Smooth muscle cell of the brain vasculature (primary cell): ENCODE measurements at places on chromosomes 6 and 20.

GRCh38 chr6:46288835-46289234 lies 118.1 kb upstream of the ENPP5 start:
- no peak for DNase-seq

GRCh38 chr6:94269256-94269655 lies 849.9 kb upstream of the EPHA7 start:
- no peak for DNase-seq

- DNase-seq = no peak
Observed at GRCh38 chr6:108528878-108529277, 31.8 kb upstream of the FOXO3 start.

- no peak for DNase-seq
Observed at GRCh38 chr6:40734607-40735006, 147.4 kb upstream of the LRFN2 start.

DNA sequence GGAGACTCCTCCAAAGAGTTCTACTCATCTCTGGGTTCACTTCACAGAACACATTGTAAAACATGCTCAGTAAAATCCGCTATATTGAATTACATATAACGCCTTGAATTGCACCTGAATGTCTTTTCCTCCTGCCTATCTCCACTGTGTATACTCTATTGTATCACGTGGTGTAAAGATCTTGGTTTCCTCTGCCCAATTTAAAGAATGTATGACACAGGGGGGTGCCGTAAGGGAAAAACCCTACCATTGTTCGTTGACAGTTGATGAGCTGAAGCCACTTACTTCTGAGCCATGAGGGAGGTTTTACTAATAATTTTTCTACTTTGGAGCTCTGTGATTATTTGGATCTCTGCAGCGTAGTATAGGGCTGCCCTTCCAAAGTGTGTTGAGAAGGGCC lies 6.0 kb downstream of the ASF1A start:
- DNase-seq = no peak

GRCh38 chr6:69601132-69601531 lies 195.7 kb downstream of the LMBRD1 start:
- DNase-seq = no peak

GRCh38 chr20:45344168-45344860 lies 3.9 kb downstream of the SDC4 start:
- DNase-seq = no peak

GRCh38 chr6:33799454-33800113 lies 4.2 kb downstream of the MLN start:
- no peak for DNase-seq

GRCh38 chr6:150191809-150192208 lies 49.0 kb downstream of the PPP1R14C start:
- DNase-seq = no peak

- DNase-seq = no peak
Observed at GRCh38 chr6:57072108-57072507, 17.9 kb upstream of the ZNF451 start.

DNA sequence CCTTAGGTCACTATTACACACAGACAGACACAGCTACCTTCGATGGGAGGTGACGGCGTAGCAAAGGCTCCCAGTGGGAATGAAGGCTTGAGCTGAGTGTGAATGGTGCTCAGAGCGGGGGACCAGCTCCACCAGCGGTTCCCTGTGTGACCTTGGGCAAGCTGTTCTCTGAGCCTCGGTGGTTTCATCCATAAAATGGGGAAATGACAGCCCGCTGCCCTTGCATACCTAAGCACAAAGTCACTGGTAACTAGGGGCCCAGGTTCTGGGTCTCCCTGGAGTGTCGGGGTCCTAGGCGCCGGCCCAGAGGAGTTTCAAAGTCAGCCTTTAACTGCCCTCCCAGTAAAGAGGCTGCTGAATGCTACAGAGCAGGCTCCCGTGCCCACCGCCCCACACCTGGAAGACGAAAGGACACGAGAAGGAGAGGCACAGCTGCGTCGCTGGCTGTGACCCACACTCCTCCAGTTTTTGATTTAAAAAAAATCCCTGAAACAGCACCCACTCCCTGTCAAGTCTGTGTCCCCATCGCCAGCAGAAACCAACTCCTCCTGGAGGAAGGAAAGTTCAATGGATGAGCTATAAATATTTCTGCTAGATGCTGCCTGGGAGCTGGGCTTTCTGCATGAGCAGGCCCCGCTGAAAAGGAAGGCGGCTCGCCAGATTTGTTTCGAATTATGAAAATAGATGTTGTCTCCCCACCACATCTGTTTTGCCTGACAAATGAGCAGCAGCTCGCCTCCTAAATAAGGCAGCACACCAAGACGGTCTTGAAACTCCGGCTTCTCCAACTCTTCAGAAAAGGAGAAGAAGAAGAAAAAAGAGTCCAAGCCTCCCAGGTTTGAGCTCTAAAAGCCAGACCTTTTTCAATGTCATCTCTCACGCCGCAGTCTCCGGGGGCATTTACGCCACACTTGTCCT lies 27.4 kb downstream of the PMEPA1 start:
- DNase-seq = no peak

GRCh38 chr20:13447385-13448180 lies 191.1 kb downstream of the TASP1 start:
- no peak for DNase-seq

DNA sequence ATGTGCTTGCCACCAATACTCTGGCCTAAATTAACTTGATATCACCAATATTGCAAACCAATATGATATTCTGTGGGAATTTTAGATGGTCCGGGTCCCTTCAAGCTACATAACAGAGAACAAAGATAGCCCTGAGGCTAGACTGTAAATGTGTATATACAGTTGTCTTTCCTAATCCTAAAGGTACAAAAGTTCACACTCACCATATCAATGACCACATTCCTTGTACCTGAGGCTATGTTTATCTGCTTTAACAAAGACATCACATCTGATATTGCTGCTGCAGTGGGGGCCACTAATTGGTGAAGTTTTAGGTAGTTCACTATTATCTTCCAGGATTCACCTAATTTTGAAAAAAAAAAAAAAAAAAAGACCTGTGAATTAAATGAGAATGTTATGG lies 38.6 kb upstream of the VGLL2 start:
- no peak for DNase-seq

- DNase-seq = no peak
Observed at GRCh38 chr6:30883685-30884520, at the start of gene DDR1. DDR1 (plus strand) TSS chr6:30884519; CDS start chr6:30888730, 4,211 bp downstream.

GRCh38 chr6:9417400-9417799 lies 982.1 kb upstream of the SLC35B3 start:
- no peak for DNase-seq

DNA sequence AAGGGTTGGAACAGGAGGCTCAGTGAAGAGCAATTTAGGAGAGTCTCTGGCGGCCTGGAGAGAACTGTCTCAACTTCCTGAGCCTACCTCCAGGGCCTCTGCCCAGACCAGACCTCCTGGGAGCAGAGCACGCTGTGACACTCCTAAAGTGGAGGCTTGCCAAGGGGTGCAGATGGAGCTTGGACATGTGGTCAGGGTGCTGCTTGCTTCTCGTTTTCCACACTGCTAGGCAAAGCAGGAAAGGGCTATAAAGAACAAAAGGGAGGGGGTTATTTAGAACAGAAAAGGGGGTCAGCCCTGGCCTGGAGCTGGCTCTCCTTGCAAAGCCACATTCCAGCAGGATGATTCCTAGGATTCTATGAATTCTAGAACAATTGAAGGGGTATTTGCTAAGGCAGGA lies 145.7 kb upstream of the GGTLC1 start:
- DNase-seq = no peak

DNA sequence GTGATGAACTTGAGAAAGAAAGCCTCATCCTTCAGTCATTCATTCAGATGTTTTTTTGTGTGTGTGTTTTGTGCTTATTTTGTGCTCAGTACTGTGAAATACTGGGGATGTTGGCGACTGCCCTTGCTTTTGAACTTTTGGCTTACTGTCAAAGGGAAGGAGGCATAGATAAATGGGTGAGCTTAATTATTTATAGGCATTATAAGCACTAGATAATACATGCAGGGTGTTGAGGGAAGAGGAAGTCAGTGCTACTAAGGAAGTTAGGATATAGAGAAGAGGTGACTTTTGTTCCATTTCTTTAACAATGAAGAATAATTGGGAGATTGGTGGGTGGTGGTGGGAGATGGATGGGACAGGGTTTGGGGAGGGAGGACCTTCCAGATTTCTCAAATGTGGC lies 23.6 kb downstream of the XRN2 start:
- DNase-seq = no peak

DNA sequence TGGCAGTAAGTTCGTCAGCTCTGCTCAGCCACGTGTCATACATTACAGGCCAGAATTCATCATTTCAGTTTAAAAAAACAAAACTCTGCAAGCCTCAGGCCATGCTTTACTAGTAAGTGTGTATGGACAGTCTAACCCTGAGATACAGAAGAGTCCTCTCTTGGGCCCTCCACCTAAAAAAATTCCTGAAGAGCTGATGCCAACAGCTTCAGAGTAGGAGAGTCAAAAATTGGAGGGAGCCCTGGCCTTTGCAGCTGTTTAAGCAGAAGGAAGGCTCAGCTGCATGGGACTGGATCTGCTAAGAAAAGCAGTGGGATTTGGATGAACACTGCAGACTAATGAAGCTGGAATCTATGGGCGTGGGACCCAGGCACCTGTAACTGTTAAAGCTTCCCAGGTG lies 47.2 kb upstream of the FAM8A1 start:
- DNase-seq = no peak

- DNase-seq = no peak
Observed at GRCh38 chr20:48040491-48040890, 255.2 kb upstream of the SULF2 start.

GRCh38 chr6:139748353-139749146 lies 374.1 kb upstream of the CITED2 start:
- DNase-seq = no peak

DNA sequence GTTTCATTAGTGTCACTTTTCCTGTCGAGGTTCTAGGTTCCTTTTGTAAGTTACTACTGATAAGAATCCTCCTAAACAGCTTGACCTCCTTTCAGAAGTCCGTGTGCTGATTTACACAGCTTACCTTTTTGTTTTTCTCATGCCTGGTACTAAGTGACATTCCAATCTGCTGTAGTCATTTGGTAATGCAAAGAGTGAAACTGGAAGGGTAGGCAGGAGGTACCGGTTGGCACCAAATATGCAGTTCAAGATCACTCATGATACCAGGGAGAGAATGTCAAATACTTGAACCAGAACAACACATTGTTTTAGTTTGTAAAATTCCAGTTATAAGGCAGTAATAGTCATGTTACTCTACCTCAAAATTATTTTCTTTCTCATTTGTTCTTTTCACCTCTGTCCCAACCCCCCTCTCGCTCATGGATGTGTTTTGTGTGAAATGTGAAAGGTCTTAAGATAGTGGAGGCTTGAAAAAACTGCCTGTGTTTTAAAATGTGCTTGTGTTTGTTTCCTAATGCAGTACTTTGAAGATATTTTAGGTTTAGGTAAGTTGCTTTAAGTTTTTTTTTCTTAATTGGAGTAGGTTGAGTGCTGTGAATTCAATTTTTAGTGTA lies 23.2 kb downstream of the AFDN start:
- DNase-seq = no peak

DNA sequence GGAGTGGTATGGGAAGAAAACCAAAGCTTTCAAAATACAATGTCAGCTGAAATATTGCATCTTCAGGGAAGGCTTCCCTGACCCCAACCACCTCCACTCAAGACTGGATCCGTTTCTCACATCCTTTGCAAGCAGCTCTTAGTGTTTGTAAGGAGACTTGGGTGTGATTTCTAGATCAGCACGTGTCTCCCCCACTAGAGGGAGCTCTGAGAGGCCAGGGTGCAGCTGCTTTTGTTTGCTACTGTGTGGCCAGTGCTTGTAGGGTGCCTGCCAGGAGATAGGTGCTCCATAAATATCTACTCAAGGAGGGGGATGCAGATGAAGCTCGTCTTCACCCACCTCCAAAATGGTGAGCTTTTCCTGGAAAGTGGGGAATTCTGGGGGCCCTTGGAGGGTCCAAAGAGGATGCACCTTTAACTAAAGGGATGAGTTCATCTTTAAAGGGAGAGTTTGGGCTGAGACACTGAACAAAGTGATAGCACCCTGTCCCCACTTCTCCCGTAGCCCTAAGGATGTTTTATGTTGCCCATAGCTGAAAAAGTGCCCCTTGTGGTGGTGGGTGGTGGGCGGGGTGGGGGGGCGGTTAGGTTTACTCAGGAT lies 52.6 kb upstream of the MAFB start:
- DNase-seq = peak; percentile 3

DNA sequence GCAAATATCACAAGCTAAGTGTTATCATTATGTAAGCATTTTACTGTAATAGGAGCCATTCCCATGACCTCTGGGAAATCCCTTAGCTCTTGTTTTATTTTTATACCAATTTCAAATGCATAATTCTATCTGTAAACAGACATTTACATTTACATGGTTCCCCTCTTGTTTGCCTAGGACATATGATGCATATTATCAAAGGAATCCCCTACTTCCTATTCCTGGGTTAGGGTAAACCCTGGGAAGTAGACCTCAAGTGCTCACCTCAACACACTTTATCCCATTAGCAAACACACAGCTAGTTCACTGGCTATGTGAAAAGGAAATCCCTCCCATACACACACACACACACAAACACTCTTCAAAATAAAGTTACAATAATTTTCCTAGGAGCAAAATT lies 27.1 kb downstream of the PDE10A start:
- DNase-seq = no peak

DNA sequence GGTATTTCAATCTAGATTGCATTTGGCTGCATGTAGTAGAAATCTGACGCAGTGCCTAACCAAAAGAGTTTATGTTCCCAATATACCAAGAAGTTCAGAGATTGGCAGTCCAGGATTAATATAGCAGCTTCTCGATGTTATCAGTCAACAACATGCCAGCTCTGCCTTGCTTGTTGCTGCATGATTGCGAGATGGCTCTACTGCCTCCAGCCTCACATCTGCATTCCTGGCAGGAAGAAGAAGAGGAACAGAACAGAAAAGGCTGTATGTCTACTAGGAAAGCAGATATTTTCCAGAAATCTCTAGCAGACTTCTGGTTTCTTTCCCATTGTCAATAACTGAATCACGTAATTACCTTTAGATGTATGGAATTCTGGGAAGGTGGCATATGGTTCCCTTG lies 60.8 kb downstream of the SLC35D3 start:
- no peak for DNase-seq

DNA sequence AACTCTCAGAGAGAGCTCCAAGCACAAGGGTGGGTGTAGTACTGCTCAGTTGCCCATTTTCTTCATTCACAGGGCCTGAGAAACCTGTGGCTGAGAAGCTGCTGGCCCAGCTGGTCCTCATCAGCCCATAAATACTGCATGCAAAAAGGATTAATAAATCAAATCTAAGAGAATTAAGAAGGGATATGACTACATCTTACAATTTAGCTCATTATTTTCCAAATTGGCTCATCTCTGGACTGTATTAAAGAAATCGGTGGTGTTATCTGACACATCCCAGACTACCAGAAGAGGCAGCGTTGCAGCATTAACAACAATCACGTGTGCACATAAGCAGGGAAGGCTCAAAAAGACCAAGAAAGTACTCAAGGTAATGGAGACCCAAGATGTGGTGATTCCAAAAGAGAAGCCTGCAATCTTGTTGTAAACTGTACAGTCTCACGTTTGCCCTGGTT lies 90.7 kb downstream of the CD24 start:
- DNase-seq = no peak

- DNase-seq = no peak
Observed at GRCh38 chr6:125749865-125750691, 646 bp downstream of the HEY2 start.
